ENCODE measurements at places on chromosomes 2 and 18.
A peak's percentile ranks its signal among the peaks of the same experiment; 100 is the strongest.

DNA sequence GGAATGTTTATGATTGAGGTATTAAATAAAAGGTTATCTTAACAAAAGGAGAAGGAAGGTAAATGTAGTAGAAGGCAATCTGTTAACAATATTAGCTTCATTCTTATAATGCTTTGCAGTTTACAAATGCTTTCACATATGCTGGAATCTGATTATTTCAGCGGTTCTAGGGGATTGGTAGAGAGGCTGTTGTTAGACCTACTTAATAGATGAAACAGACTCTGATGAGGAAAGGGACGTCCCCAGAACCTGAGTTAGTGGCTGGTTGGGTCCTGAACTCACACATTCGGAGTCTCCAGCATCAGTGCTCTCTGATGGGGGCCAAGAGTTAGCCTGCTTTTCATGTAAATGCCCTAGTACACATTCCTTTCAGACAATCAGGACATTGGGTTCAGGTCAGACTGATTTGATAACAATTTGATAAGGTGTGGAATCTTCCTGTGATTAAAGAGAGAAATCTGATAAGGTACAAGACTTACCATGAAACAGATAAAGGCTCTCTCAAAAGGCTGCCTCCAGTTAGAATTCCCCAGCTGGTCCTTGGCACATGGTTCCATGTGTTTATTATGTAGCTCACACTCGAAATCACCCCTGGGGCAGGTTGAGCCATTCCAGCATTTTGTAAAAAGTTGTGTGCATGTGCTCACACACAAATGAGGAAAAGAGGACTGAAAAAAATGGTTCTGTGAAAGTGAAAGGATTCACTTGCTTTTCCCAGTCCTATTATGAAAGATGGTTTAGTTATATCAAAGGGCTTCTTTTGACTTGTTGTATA is 103.1 kb downstream of the GPD2 start:
- DNase-seq: no peak

DNA sequence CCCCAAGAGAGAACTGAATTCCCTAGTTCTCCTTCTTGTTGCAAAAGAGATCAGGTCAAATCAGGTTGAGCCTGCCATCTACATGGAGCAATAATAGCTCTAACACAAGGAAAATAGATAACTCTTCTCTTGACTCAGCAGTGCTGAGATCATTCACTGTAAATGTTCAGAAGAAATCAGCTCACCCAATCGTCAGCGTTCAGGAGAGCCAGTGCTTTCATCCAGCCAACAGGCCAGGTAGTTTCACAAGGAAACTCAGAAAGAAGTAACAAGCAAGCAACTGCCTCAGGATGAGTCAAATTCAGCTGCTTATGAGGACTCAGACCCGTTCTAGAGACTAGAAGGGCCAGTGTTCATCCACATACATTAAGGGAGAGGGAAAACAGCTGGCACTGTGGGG is 5.9 kb downstream of the LMAN2L start:
- no peak for DNase-seq

GRCh38 chr2:120463527-120463926 is 117.6 kb downstream of the INHBB start:
- no peak for DNase-seq

DNA sequence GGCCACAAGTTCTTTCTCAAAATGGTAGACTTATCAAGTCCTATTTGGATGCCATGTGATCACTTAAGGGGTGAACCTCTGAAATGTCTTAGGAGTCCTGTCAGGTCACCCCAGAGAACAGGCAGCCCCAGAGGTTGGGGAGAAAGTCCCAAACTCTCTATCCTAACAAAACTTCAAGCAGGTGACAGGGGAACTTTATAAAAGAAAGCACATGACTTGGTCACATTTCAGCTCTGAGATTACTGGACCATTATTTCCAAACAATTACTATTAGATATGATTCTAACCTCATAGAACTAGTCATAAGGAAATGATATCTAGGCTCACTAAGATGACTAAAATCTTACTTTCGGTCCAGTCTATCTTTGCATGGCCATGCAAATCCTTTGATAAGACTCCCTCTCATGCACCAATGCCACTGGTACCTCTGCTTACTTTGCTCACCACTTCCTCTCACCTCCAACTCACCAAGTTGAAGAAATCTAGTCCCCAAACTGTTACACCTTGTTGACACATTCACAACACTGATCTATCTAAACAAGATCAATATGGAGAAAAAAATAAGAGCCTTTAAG is 107.0 kb downstream of the GALNT14 start:
- no peak for DNase-seq

GRCh38 chr2:134290358-134290757 is 36.5 kb downstream of the MGAT5 start:
- DNase-seq: no peak

- DNase-seq: no peak
Observed at GRCh38 chr18:60391571-60392226, 19.1 kb upstream of the MC4R start.

DNA sequence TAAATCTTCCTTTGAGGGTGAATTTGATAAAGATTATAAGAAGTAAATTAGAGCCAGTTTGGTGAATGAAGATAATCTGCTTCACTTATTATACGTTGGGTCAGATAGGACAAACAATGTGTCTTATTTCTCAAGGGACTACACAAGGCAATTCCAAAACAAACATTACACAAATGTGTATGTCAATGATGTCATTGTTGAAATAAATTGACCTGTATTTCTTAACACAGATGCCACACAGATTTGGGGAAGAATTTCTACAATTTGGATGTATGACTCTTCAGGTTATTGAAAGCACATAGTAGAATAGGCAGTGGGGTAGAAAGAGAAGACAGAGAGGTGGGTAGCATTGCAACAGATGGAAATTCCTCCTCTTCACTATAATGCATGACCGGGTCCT is 6.9 kb upstream of the CRIM1 start:
- DNase-seq: no peak

DNA sequence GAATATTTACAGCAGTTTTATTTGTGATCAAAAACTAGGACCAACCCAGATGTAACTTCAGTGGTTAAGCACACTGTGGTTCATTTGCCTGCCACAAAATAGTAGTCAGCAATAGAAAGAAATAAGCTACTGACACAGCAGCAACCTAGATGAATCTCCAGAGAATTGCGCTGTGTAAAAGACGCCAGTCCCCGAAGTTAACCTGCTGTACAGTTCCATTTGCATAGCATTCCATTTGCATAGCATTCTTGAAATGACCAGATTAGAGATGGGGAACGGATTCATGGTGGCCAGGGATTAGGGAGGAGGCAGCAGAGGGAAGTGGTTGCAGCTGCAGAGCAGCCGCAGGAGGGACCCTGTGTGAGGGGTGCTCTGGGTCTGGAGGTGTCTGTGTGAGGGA is 39.3 kb upstream of the NFATC1 start:
- DNase-seq: no peak

GRCh38 chr2:160492401-160493226 is 993 bp downstream of the RBMS1 start:
- peak; percentile 56 for DNase-seq

DNA sequence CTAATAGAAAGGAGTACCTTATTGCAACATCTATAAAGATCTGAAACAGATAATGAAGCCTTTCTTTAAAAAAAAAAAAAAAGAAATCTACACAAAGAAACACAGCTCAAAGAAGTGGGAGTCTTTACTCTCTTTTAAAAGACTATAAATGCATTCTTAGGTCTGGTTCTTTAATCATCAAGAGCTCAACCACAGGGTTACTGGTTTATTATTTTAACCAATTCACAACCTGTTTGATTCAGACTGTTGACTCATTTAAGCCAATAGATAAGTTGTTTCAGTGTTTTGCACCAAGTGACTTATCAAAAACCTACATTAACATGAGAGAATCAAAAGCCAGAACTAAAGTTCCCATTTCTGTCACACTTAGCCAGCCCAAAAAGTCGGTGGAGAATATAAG is 93.1 kb downstream of the TCF4 start:
- no peak for DNase-seq

- no peak for DNase-seq
Observed at GRCh38 chr2:219289195-219289536, 10.0 kb downstream of the DNAJB2 start.

GRCh38 chr18:6004119-6004518 is 108.8 kb upstream of the TMEM200C start:
- no peak for DNase-seq

DNA sequence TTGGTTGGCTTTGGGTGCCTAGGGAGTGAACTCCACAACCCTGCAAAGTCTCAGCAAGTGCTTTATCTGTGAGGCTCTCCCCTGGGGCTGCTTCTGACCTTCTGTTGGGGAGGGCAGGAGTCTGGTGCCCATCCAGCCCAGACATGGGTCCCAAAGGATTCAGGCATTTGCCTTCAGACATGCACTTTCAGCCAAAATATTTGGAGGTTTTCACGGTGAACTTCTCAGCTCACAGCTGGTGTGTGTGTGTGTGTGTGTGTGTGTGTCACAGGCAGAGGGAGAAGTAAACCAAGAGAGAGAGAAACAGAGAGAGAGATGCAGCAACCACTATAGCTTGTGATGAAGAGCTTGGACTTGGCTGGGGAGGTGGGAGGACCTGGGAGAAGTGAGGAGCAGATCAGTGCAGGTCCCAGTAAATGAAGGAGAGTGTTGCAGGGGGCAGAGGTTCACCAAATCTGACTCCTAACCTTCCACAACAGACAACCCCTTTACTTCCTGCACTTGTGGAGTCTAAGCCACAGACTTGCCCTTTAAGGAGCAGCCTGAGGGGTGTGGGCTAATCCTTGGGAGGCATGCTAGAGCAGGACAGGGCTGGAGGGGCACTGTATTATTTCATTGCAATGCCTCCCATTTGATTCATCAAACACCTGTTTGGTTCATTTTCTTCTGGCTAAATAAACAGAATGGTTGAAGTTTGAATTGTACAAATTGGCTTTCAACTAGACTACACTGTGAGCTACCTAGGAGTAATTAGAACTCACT is 14.1 kb downstream of the SLC9A4 start:
- DNase-seq: no peak

- peak; percentile 67 for DNase-seq
Observed at GRCh38 chr2:102070058-102070642, 72.4 kb upstream of the IL1R1 start.

DNA sequence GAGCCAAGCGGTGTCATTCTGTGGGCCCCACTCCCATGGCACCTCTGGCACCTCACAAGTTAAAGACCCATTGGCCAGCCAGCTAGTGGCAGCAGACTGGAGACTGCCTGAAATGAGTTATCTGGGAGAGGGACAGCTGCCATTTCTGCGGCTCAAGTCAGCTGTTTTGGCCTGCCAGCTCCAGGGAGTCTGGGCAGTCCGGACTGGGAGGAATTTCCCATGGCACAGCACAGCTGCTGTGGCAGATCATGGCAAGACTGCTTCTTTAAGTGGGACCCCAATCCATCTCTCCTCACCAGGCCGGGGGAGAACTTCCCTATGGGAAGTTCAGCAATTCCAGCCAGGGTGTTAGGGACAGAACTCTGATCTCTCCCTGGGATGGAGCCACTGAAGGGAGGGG is 2187.6 kb upstream of the CELF4 start:
- no peak for DNase-seq

DNA sequence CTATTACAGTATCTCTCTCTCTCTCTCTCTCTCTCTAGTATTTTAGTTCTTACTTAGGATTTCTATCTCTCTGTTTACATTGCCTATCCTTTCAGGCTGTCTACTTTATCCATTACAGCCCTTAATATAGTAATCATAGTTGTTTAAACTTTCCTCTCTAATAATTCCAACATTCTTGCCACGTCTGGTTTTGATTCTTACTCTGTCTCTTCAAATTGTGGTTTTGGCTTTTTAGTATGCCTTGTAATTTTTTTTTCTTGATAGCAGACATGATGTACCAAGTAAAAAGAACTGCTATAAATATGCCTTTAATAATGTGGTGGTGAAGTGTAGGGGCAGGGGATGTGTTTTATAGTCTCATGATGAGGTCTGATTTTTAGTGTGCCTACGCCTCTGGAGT is 1809.5 kb upstream of the CELF4 start:
- no peak for DNase-seq

DNA sequence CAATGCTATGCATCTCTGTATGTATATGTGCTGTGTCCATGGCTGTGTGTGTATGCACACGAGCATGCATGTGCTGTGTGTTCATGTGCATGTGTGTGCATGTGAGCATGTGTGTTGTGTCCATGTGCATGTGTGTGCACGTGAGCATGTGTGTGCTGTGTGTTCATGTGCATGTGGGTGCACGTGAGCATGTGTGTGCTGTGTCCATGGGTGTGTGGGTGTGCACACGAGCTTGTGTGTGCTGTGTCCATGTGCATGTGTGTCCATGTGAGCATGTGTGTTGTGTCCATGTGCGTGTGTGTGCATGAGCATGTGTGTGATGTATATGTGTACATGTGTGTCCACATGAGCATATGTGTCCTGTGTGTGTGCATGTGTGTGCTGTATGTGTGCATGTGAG is 414.4 kb upstream of the SALL3 start:
- no peak for DNase-seq

DNA sequence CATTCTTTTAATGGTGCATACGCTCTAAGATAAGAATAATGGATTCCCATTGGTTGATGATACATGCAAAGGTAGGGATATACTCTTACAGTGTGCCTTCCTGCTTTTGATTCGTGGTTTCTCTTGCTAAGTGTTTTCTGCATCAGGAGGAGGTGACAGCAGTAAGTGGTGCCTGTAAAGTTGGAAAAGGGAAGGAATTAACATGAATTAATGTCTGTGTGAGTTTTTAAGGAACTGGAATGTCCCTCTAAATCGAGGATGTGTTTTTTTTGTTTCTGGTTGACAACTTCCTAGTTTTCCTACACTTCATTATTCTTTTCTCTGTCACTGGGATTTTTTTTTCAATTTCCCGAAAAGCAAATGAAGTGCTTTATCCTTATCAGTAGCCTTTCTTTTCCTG is 54.4 kb downstream of the CRIM1 start:
- DNase-seq: no peak

- DNase-seq: peak; percentile 28
Observed at GRCh38 chr2:42191285-42192009, 22.3 kb downstream of the EML4 start.

DNA sequence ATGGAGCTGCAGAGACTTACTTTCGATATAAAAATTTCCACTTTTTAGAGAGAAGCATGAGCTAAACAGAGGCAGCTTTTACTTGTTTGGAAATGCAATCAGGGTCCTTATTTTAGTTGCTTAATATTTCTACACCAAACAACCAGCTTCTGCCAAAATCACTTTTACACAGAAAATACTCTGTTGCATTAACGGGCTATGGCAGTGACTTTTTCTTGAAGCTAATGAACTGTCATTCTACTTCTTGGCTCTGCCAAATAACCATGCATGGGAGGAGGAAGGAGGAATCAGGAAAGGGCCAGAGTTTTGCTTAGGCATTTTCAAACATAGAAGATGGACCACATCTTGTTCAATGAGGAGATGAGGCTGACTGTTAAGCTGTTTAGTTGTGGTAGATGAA is 23.6 kb upstream of the LTBP1 start:
- DNase-seq: no peak
